ENCODE measurements at places on chromosomes 7 and 10. TPM values are rescaled to one million over a fixed set of nuclear protein-coding genes. Genes with fewer than 3 reads are reported as not detected.

- no peak for DNase-seq
- H3K27me3 ChIP-seq, result no peaks in the 10 kb centered on the region
- H3K27ac ChIP-seq, result no peak overlapping the region
- H3K36me3 ChIP-seq, result no peaks in the 10 kb centered on the region
Observed at GRCh38 chr10:88537322-88537721, 45.8 kb downstream of the RNLS start.

DNA sequence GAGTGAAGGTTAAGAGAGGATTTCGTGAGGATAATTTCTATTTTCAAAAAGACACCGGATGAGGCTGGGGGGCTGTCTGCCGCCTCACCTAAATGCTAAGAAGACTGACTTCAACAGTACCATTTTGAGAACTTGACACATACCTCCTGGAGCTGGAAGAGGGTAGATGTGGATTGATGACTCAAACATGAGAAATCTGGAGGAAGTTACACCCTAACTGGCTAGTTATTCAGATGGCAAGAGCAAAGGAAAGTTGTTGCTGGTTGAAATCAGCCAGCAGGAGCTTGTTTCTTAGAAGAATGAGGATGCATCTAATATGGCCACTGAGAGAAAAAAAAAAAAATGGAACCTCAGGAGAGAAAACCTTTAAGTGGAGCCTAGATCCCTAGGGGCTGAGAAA is 76.2 kb upstream of the KIAA1217 start:
- peak overlapping the region; percentile 90 for H3K27ac ChIP-seq
- H3K4me1 ChIP-seq, result peaks cover 51% of the 10 kb centered on the region

DNA sequence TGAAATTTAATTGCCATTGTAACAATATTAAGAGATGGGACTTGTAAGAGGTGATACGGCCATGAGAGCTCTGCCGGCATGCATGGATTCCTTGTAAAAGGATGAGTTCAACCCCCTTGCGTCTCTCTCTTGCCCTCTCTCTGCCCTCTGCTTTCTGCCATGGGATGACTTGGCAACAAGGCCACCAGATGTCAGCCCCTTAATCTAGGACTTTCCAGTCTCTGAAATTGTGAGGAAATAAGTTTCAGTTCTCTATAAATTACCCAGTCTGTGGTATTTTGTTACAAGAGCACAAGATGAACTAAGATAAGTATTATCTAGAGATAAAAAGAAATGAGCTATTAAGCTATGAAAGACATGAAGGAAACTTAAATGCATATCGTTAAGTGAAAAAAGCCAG is 145.7 kb upstream of the AHR start:
- H3K36me3 ChIP-seq, result no peaks in the 10 kb centered on the region
- H3K27ac ChIP-seq, result no peak overlapping the region
- no peak overlapping the region for H3K4me3 ChIP-seq
- no peaks in the 10 kb centered on the region for H3K27me3 ChIP-seq
- DNase-seq, result no peak
- H3K4me1 ChIP-seq, result no peaks in the 10 kb centered on the region

DNA sequence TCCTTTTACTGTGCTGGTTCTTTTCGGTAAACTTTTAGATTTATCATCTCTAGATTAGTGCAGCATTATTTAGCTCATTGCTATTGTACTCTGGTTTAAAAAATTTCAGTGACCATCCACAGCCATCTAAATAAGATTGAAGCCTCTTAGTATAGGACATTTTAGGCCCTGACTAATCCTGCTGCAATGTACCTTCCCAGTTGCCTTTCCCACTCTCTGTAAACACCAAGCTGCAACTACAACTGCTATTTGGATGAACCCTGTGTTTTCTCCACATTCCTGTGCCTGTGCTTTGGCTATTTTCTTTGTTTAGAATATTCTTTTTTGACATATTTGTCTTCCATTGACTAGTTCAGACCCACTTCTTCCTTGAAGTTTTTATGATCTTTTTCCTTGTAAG is 314.6 kb downstream of the AUTS2 start:
- H3K27me3 ChIP-seq, result no peaks in the 10 kb centered on the region
- DNase-seq, result no peak
- no peak overlapping the region for H3K4me3 ChIP-seq

DNA sequence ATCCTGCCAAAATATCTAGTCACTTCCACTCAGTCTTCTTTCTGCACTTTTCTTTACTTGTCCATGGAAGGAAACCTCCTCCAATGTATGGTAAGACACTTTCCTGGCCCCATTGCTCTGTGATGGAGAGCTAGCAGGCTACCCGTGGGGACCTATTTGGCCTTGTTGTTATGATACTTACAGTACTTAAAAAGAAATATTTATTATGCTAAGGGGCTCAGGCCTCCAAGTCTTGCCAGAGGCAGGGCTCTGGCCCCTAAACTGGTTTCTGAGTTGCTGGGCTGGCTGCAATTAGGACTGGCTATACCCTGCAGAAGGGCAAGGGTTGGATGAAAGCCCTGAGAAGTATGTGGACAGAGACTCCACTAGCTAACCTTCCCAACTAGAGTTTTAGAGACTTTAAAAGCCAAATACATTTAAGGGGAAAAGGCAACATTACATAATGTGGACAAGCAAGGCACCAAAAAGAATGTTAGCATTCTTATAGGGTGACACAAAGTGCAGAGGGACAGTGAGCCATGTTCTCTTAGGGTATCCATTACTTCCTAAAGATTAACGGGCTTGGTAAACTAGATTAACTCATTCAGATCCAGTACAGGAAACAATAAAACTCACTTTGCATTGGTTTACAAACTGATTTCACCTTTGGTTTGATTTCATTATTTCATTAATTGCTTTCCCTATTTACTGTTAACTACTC is 84.9 kb upstream of the INHBA start:
- H3K27me3 ChIP-seq, result no peaks in the 10 kb centered on the region
- H3K27ac ChIP-seq, result no peak overlapping the region
- no peaks in the 10 kb centered on the region for H3K36me3 ChIP-seq
- DNase-seq, result no peak

The BAZ1B gene
- 57.0 TPM for total RNA-seq

The AP5Z1 gene
- 35.4 TPM for total RNA-seq

The KIAA1217 gene
- 104 TPM for total RNA-seq

The MIOS gene
- total RNA-seq, result 47.9 TPM

Data from thyroid gland (tissue), 4 donors.